ENCODE measurements at places on chromosomes 2 and 18.

- DNase-seq = no peak
These were observed 21.4 kb upstream of the C1QL2 start for GRCh38 chr2:119179991-119180390.

DNA sequence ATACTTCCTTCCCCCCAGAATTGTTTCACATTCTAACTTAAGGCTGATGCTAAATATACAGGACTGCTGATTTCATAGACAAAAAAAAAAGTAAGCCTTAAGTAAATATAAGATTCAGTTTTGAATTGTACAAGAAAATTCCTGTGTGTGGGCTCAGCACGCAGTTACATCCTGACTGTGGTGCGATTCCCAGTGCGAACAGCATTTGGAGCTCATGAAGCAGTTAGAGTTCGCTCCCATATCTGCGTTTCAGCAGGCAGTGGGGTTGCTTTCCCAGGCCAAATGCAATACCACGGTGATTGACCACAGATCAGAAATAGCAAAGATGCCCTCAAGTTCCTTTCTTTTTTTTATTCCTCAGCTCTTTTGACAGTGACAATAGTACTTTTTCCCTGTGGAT is 75.6 kb downstream of the SATB2 start:
- no peak for DNase-seq

- DNase-seq = no peak
These were observed 21.1 kb downstream of the CASP10 start for GRCh38 chr2:201203916-201204654.

GRCh38 chr2:238344517-238344916 is 24.2 kb downstream of the TRAF3IP1 start:
- no peak for DNase-seq

DNA sequence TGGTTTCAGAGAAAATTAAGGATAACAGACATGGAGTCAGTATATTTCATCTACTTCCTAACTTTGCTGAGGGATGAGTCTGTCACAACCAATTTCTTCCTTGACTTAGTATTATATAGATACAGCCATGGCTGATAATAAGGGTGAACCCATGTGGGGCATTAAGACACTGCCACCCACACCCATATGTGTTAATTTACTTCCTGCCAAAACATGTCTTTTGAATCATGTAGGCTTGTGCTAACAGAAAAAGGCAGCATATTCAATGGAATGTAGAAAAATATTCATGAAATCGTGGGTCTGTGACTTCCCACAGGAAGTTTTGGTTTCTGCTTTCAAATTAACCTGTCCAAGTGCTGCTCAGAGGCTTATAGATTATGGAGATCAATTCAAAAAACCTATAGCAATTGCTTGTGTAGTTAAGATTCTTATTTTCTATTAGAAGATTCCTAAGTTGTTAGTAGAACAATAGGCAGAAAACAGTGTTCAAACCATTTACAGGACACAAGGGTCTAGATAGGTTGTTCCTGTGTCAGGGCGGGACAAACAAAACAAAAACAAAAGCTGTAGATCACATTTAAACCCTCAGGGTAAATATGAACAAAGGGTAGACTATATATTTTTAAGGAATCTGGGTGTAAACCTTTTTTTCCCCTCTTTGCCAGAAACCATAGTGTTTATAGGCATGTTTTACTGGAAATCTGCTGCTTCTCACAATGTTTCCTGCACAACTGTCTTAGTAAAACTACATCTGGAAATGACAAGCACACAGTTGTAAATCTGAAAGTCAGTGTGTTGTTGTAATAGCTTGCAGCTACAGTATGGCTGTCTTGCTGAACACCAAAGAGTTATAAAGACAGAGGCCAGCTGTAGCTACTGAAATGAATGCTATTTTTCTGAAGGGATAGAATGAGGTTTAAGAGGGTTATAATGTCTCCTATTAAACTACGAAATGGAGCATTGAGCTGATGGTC is 691.2 kb downstream of the EPHA4 start:
- DNase-seq = no peak

- no peak for DNase-seq
These were observed 233.2 kb downstream of the TCF4 start for GRCh38 chr18:55354795-55355194.

DNA sequence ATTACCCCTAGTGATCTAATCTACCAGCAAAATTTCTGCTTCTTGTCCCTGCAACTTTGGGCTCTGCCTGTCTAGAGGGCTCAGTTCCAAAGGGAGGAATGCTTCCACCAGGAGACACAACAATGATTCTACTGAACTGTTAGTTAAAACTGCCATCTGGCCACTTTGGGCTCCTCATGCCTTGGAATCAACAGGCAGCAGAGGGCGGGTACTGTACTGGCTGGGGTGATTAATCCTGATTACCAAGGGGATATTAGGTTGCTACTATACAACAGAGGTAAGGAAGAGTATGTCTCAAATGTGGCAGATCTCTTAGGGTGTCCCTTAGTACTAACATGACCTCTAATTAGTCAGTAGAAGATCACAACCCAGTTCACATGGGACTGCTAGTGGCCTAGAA is 21.4 kb downstream of the HADHA start:
- no peak for DNase-seq

GRCh38 chr18:7878265-7879211 is 311.4 kb downstream of the PTPRM start:
- no peak for DNase-seq

GRCh38 chr2:238379096-238379810 is 47.5 kb upstream of the ASB1 start:
- DNase-seq = peak; percentile 19

GRCh38 chr18:75247611-75248421 is 37.2 kb downstream of the TSHZ1 start:
- peak; percentile 41 for DNase-seq

DNA sequence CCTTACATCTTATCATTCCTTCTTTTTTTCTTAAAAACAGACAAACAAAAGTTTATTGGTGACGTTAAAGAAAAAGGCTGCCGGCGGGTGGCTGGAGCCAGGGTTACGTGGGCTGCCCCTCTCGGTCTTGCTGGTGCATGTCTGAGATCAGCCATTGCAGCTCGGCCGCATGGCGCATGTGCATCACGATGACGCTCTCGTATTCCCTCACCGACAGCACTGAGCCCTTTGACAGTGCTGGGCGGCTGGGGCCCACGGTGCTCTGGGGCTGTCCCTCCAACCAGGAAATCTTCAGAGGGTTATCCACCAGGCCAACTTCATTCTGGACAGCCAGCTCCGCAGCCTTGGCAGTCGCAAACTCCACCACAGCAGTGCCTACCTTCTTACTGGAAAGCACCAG is 1081.8 kb upstream of the TMEFF2 start:
- DNase-seq = no peak

GRCh38 chr2:203908797-203909185 is 27.8 kb upstream of the ICOS start:
- DNase-seq = no peak

GRCh38 chr2:9261231-9261883 is 54.7 kb downstream of the ASAP2 start:
- no peak for DNase-seq

DNA sequence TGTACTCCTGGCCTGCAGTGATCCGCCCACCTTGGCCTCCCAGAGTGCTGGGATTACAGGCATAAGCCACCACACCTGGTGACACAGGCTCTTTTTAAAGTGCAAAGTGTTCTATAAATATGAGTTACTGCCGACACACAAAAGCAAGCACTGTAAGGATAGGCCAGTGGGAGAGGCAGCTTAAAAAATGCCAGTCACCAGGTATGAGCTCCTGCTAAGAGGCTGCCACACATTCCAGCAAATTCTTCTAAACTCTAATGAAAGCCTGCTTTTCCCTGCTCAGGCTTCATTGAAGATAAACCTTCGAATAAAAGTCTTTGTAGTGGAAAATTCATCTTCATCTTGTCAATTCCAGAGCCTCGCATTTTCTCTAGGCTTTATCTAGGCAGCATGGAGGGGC is 203.0 kb upstream of the PID1 start:
- DNase-seq = no peak

DNA sequence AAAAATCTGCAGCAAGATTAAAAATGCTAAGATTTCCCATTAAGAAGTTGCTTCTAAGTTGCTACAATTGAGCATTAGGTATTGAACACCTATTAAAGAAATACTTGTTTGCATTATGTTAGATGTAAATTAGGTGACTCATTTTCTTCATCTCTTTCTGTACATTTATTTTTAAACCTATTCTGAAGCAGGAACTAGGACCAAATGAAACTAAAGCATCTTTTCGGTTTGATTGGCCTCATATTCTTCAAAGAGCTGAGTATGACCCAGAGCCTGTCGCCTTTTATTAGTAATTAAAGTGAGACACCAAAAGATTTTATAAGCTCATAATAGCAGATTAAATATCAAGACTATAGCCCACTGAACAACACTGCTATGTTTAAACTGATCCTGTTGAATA is 83.4 kb upstream of the ZEB2 start:
- no peak for DNase-seq

- DNase-seq = no peak
These were observed 22.1 kb downstream of the ASB18 start for GRCh38 chr2:236242057-236242495.

GRCh38 chr18:28039078-28039477 is 137.9 kb downstream of the CDH2 start:
- no peak for DNase-seq

Data from CD4-positive, CD25-positive, alpha-beta regulatory T cell (primary cell).